ENCODE measurements at places on chromosomes 11 and 22.

DNA sequence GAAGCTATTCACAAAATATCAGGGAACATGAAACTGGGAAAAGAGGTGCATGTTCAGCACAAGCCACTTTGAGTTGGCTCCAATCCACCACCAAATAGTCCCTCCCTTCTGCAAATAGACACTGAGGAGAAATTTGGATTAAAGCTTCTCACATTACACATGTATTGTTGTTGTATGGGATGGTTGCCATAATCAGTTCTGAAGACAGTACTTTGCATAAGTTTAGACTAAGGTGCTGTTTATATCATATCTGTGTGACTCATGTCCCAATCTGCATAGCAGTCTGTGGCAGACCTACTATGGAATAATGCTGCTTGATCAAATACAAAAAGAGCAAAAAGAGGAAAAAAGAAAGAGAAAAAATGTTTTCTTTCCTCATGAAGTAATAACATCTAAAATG lies 376.7 kb upstream of the DDI1 start:
- DNase-seq = no peak

DNA sequence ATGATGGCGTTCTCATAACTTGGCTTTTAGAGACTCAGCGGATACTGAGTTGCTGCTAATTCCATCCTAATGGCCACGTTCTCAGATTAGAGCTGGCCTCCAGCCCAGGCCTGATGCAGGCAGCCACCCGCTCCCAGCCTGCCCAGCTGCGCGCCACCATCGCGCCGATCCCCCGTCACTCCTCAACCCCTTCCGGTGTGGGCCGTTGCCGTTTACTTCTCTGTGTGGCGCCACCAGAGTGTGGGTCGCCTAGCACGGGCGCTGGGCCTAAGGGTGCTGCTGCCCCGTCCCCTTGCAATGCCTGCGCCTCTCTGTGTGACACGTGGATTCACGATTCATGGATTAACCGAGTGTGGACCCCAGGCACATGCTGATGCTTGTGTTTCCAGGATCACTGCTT lies 1116.0 kb downstream of the BRD1 start:
- no peak for DNase-seq

DNA sequence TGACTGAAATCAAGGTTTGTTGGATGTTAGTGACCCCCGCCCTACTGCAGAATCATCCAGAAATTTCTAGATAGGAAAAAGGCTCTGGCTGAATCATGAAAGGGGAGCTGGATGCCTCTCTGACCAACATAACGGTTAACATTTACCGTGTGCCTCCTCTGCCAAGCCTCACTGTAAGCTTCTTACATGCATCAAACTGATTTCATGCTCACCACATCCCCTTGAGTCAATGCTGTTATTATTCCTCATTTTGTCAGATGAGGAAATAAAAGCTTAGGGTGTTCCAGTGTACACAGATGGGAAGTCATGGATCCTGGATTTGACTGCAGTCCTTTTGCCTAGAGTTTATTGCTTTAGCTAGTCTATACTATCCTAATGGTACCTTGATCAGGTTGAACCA lies 5.9 kb upstream of the HMOX1 start:
- no peak for DNase-seq

DNA sequence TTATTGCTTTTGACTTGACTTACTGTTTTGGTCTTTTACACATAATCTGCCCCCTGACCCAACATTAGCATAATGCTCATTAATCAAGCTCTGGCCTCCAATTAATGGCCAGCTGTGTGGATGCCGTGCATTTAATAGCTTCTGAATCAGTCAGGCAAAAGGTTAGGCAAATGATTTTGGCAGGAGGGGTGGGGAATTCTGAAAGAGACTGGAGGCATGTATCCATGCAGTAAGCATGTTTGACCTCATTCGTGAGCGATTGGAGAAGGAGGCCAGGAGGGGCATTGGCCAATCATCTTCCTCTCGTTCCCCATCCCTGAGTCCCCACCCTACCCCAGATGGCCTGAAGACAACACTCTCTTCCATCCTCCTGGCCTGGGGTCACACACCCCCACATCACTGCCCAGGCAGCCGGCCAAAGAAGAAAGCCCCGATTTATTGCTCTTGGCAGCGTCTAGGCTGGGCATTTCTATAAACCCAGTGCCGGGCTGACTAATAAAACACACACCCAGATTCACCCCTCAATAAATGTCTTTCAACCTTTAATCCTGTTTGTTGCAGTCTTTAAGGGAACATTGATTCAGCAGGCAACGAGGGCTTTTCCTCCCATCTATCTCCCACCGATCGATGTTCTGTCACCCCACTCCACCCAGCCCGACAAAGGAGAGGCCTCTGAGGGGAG lies 150.0 kb downstream of the OPCML start:
- DNase-seq = no peak

- DNase-seq = no peak
Observed at GRCh38 chr11:68352591-68352990, 40.2 kb downstream of the LRP5 start.

- DNase-seq = no peak
Observed at GRCh38 chr22:20650294-20651207, 123.4 kb upstream of the SERPIND1 start.

GRCh38 chr11:94151903-94152677 lies 23.4 kb downstream of the PANX1 start:
- no peak for DNase-seq
